ENCODE measurements at places on chromosomes 5 and 9.

- DNase-seq, result no peak
These were observed 92.9 kb downstream of the TNC start for GRCh38 chr9:115024925-115025535.

- DNase-seq, result no peak
These were observed 277.1 kb downstream of the BRINP1 start for GRCh38 chr9:119092125-119092524.

DNA sequence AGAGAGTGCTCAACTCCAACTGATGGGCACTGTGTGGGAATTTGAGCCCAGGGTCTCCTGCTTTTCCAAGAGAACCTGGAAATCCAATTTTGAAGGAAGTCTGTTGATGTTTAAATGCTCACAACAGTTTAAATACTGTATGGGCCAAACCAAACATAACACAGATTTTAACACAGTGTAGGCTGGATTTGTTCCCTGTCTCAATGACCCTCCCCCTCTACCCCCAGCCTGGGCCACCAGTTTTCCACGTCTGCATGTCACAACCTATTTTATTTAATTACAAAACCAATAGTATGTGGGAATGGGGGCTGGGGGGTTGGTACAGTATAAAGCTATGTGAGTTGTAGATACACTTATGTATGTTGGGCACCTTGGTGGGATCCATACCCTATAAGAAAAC is 11.7 kb downstream of the PALM2AKAP2 start:
- DNase-seq, result no peak

- no peak for DNase-seq
These were observed 89.3 kb upstream of the ADAMTS16 start for GRCh38 chr5:5050801-5051200.

DNA sequence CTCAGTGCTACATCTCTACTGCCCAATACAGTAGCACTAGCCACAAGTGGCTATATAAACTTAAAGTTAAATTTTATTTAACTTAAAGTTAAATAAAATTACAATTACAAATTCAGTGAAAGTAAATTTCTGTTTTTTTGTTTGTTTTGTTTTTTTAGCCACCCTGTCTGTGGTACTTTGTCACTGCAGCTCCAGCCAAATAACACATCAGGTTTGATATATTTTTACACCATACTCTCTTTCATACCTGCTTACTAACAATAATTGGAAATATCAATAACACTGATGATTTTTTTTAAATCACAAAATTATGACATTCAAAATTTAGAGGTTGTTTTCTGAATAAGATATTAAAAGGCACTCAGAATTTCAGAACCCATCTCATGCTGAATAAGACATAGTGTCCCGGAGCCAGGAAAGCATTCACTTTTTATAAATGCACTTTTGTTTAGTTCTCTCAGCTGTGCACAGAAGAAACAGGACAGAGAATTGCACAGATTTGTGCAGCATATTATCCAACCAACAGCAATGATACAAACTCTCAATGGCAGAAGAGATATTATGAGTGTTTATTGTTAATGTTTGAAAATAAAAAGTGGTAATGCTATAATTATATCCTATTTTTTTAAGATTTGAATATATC is 92.6 kb downstream of the EDIL3 start:
- DNase-seq, result no peak

DNA sequence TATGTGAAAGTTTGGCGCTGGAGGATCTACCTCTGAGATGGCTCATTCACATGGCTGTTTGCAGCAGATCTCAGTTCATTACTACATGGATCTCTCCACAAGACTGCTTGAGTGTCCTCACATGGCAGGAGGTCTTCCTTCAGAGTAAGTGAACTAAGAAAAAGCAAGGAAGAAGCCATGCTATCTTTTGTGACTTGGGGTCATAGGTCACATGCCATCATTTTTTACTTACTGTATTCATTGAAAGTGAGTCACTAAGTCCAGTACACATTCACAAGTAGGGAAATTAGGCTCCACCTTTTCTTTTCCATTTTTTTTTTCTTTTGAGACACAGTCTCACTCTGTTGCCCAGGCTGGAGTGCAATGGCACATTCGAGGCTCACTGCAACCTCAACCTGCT is 8.7 kb upstream of the CDKN2AIPNL start:
- no peak for DNase-seq

DNA sequence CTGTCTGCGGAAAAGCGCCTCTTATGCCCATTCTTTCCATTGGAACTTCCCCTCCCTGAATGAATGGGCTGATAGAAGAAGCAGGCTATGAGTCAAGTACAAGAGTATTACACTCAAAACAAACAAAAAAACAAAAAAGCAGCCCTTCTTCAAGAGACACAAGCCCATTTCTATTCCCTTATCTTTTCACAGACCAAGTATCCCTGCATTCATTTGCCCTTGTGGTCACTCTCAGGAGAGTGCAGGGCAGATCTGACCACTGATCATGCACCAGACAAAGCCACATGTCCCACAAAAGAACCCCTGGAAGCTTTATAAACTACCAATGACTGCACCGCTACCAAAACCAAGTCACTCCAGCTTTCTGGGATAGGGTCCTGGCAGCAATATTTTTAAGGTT is 262.5 kb upstream of the TAS2R1 start:
- DNase-seq, result no peak

- no peak for DNase-seq
These were observed 24.2 kb upstream of the NREP start for GRCh38 chr5:111781200-111781599.
